Mesenchymal stem cell (in vitro differentiated cells and primary cell): ENCODE measurements at places on chromosomes 12 and 14.

DNA sequence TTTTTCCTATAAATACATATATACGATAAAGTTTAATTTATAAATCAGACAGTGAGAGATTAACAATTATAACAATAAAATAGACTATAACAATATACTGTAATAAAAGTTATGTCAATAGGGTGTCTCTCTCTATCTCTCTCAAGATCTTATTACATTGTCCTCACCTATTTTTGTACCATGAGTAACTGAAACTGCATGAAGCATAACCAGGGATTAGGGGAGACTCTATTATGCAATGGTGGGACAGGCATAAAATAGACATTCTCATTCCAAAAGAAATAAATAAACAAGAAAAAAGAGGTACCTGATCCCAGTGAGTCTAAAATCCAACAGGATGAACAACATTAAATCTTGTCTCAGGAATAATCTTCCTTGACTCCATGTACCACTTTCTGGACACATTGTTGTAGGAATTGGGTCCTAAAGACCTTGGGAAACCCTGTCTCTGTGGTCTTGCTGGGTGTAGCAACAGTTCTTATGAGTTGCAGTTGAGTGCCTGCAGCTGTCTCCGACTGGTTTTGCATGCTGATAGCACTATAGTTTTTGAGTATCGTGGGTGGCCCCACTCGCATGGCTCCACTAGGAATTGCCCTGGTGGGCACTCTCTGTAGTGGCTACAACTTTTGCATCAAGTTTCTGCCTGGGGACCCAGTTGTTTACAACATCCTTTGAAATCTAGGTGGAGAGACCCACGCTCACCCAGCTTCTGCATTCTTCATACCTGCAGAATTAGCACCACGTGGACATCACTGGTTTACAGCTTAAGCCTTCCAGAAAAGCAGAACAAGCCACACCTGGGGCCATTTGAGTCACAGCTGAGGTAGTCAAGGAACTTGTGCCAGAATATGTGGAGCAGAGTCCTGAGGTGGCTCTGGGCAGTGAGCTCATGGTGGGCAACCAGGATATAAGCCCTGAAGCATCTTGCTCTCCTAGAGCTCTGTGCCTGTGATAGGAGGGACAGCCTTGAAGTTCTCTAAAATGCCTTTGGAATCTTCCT lies 204.7 kb downstream of the KITLG start:
- H3K27me3 ChIP-seq, result no peaks in the 10 kb centered on the region
- H3K27ac ChIP-seq, result no peak overlapping the region
- no peak overlapping the region for H3K4me3 ChIP-seq
- no peaks in the 10 kb centered on the region for H3K36me3 ChIP-seq
- DNase-seq, result no peak

GRCh38 chr12:126147321-126147720 lies 1082.1 kb downstream of the AACS start:
- no peak overlapping the region for H3K4me3 ChIP-seq
- H3K4me1 ChIP-seq, result no peaks in the 10 kb centered on the region
- no peak for DNase-seq
- no peaks in the 10 kb centered on the region for H3K36me3 ChIP-seq
- H3K27ac ChIP-seq, result no peak overlapping the region

- H3K4me3 ChIP-seq, result no peak overlapping the region
- no peak overlapping the region for H3K27ac ChIP-seq
- no peaks in the 10 kb centered on the region for H3K36me3 ChIP-seq
- no peak for DNase-seq
- H3K4me1 ChIP-seq, result peaks cover 2% of the 10 kb centered on the region
- H3K27me3 ChIP-seq, result peaks cover 54% of the 10 kb centered on the region
Measured at GRCh38 chr14:95980402-95980801, 58.8 kb upstream of the C14orf132 start.

GRCh38 chr14:63759456-63759855 lies 31.6 kb upstream of the SGPP1 start:
- H3K27ac ChIP-seq, result no peak overlapping the region
- no peak for DNase-seq
- no peaks in the 10 kb centered on the region for H3K27me3 ChIP-seq
- no peaks in the 10 kb centered on the region for H3K36me3 ChIP-seq
- H3K4me3 ChIP-seq, result no peak overlapping the region

- H3K4me1 ChIP-seq, result no peaks in the 10 kb centered on the region
- peak; percentile 97 for DNase-seq
- H3K4me3 ChIP-seq, result peak within 1 kb of the TSS; percentile 90
- H3K36me3 ChIP-seq, result peaks cover 19% of the 10 kb centered on the region
- peak within 1 kb of the TSS; percentile 70 for H3K27ac ChIP-seq
Measured at GRCh38 chr12:133130038-133130807, at the start of the genes ZNF10 and ZNF891. TSS of gene ZNF10 (plus strand) at chr12:133130627. CDS start at chr12:133144493, 13,866 bp downstream. TSS of gene ZNF891 (minus strand) at chr12:133130274. CDS start at chr12:133121918, 8,356 bp downstream.
